ENCODE measurements at places on chromosomes 1 and 21.

DNA sequence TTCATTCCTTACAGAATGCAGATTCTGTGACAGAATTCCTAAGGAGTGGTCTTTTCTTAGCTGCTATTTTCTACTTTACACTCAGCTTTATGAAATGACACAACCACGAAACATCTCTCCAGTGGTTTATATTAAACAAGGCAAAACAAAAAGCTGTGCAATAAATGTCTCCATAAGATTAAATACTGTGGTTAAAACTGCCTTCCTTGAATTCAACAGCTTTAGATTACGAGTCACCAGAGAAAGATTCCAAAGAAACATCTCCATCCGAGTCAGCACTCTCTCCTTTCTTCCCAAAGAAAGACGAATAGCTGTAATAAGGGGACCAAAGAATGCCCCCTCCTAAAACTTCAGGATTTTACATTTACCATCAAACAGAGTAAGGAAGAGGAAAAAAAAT is 4.6 kb upstream of the C1orf87 start:
- no peak for DNase-seq

DNA sequence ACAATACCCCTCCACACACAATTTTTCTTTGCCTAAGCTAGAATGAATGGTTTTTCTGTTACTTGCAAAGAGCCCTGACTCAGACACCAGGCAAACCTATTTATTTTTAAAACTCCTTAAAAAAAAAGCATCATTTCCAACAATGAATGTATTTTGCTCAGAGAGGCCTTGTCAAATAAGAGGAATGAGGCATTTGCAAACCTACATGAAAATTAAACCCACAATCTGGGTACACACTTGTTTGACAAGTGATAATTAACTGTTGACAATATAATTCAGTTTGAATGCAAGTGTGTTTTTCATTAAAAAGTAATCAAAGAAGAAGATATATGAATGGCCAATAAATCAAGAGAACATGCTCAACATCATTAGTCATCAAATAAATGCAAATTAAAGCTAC is 339.5 kb downstream of the PTPRU start:
- DNase-seq, result no peak

- no peak for DNase-seq
Observed at GRCh38 chr21:44742418-44743153, 31.2 kb upstream of the TSPEAR start.

GRCh38 chr1:66176832-66177231 is 357.1 kb upstream of the SGIP1 start:
- DNase-seq, result no peak

GRCh38 chr1:5269901-5270300 is 615.5 kb downstream of the AJAP1 start:
- DNase-seq, result no peak

GRCh38 chr1:181630838-181631237 is 147.5 kb downstream of the CACNA1E start:
- no peak for DNase-seq

GRCh38 chr1:26372039-26372438 is 511 bp downstream of the ZNF683 start:
- no peak for DNase-seq

- DNase-seq, result no peak
Observed at GRCh38 chr1:14999441-14999840, 154.1 kb upstream of the TMEM51 start.

- no peak for DNase-seq
Observed at GRCh38 chr1:240109130-240109529, 17.4 kb downstream of the FMN2 start.

DNA sequence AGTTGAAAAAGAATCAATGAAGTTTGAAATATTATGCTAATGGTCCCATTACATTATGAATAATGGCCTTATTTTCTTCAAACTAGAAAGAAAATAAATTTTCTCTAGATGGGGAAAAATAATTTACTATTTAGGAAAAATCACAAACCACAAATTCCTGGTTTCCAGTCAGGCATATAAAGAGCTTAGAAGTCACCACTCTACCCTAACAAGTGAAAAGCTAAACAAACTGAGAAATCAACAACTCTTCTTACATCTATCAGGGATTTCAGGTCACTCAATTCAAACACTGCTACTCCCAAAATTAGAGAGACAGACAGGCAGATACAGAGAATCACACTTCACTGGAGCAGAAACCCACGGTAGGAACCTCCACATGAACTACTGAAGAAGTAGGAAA is 82.1 kb upstream of the LRRC7 start:
- DNase-seq, result no peak

GRCh38 chr1:19054216-19054615 is 97.7 kb upstream of the IFFO2 start:
- DNase-seq, result no peak

DNA sequence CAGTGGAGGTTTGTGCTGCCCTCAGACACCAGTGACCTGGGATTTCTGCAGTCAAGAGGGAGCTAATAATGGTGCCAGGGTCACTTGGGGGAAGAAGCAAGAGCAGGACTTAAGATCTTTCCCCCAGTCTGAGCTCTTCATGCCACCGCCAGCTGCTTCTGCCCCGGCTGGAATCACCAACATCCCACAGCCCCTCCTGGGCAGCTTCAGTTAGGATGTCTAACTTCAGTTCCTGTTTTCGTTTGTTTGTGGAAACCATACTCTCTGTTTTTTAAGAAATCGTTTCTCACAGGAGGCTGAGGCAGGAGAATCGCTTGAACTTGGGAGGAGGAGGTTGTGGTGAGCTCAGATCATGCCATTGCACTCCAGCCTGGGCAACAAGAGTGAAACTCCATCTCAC is 25.6 kb upstream of the PRDM2 start:
- DNase-seq, result no peak

GRCh38 chr1:226939438-226940028 is 561 bp upstream of the COQ8A start:
- peak; percentile 30 for DNase-seq

DNA sequence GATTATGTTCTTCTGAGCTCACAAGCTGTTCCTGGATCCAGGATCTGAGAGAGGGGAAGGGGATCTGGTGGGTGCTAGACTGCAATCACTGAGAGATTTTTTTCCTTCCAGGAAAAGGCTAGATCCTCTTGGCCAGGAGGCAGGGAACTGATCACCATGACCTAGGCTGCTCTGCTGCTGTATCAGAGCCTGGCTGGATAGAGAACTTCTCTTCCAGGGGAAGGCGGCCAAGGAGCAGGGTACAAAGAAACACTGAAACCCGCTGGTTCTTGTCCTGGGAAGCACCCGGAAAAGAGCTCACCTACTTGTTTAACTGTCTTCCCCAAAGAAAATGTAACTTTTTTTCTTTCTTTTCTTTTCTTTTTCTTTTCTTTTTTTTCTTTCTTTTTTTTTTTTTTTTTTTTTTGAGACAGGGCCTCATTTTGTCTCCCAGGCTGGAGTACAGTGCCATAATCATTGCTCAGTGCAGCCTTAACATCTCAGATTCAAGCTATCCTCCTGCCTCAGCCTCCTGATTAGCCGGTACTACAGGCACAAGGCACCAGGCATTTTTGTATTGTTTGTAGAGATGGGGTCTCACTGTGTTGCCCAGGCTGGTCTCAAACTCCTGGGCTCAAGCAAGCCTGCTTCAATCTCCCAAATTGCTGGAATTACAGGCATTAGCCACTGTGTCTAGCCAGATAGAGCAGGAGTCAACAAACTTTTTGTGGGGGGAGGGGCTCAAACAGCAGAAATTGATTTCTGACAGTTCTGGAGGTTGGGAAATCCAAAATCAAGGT is 12.4 kb upstream of the RPS6KA1 start:
- no peak for DNase-seq

DNA sequence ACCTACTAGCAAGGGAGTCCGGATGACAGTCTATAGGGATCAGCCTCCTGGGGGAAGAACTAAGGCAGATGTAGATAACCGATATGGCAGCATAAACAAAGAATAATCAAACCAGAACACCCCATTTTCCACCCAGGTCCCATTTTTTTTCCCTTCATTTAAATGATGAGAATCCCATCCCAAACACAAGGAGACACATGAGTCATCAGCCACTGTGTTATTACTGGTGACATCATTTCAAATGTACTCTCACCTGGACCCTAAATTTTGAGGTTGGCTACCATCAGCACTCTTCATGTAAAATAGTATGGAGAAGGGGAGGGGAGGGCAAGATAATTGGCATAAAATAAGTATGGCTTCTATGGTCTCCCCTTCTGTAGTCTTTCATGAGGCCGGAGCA is 108.9 kb upstream of the GUCA2B start:
- no peak for DNase-seq

- no peak for DNase-seq
Observed at GRCh38 chr1:176815621-176816020, 348.9 kb downstream of the ASTN1 start.

- no peak for DNase-seq
Observed at GRCh38 chr21:33434770-33435360, 31.7 kb downstream of the IFNGR2 start.

DNA sequence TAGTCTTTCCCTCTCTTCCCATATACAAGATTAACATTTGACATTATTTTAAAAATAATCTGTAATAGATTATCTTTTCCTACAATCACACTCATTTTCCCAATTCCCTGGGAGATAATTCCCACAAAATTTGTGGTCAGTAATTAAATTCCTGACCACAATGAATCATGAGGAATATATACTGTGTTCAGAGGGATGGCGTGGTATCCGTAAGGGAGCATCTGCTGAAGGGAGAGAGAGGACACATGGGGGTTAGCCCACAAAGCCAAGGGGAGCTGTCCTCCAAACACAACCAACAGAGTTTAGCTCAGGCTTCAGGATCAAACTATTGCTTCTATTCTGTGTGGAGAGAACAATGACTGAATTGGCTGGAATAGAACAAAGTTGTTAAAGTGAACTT is 57.1 kb upstream of the PPP2R5A start:
- no peak for DNase-seq

DNA sequence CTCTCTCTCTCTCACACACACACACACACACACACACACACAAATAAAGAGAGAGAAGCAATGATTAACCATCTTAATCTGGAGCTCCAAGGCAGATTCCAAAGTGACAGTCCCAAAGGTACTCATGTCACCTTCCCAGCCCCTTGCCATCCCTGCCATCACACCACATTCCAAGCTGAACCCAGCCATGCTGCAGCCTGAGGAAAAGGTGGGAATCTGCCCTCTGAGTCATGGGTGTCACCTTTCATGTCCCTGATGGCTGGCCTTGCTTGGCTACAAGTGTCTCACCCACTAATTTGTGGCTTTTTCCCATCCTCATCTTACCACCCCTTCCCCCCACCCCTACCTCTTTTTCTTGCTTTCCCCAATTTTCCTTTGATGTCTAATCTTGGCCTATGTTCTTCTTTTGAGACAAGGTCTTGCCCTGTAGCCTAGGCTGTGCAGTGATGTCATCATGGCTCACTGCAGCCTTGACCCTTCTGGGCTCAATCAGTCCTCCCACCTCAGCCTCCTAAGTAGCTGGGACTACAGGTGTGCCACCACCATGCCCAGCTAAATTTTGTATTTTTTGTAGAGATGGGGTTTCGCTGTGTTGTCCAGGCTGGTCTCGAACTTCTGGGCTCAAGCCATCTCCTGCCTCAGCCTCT is 3.2 kb downstream of the ANXA9 start:
- DNase-seq, result no peak

DNA sequence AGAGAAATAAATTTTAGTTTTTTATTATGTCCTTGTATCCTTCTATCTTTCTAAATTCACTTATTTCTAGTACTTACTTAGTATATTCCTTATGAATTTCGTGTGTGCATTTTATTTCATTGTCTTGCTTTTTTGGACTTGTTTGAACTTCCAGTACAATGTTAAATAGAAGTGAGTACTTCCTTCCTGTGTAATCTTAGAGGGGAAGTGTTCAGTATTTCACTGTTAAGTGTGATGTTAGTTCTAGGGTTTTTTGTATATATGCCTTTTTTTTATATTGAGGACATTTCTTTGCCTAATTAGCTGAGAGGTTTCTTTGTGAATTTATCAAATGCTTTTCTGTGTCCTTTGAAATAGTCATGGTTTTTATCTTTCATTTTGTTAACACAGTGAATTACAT is 10.7 kb downstream of the LYPLAL1 start:
- DNase-seq, result no peak

- no peak for DNase-seq
Observed at GRCh38 chr21:38476385-38476784, 21.9 kb downstream of the ERG start.

DNA sequence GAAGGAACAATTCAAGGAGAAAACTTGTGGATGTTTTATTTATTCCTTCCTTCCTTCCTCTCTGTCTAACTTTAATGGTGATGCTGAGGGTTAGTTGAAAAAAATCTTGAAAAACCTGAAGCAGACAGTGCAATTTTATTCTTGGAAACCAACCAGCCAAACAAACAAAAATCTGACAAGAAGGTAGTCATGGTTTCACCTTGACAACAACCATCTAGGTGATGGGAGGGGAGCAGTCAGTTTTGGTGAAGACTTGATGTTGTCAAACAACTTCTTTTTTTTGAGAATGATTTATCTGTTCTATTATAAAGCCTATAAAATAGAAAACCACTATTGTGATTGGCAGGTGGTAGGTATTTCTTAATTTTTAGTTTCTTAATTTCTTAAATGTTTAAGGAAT is 92.4 kb upstream of the GPR88 start:
- DNase-seq, result no peak

- no peak for DNase-seq
Observed at GRCh38 chr1:9350013-9350908, 57.6 kb downstream of the SPSB1 start.

DNA sequence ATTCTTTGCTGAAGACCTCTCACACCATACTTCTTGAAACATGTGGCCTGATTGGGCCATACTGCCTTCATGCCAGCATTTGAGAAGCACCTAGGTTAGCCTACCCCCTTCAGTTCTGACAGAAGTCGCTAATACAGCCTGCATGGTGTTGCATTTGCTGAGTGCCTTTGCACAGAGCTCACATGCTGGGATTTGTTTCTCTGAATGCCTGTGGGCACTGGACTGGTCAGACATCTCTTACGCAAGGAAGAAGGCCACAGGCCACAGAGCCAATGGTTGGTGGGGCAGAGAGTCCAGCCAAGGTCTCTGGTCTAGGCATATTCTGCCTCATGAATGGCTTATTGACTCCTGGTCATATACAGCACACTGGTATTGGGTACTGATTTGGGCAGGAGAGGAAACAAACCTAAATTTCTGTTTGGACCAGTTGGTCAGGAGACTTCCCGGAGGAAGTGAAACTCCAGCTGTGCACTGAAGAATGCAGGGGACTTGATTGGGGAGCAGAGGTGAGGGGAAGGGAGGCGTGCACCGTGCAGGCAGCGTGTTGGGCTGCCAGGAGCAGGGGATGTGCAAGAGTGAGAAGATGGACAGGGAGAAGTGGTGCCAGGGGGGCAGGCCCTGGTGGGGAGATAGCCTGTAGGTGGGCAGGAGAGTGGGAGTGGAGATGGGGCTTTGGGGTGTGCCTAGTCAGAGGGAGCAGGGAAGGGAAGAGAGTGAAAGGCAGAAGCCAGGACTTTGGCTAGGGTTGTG is 18.1 kb downstream of the URB2 start:
- no peak for DNase-seq
